Fibroblast of gingiva (primary cell): ENCODE measurements at places on chromosomes 7 and 10.

DNA sequence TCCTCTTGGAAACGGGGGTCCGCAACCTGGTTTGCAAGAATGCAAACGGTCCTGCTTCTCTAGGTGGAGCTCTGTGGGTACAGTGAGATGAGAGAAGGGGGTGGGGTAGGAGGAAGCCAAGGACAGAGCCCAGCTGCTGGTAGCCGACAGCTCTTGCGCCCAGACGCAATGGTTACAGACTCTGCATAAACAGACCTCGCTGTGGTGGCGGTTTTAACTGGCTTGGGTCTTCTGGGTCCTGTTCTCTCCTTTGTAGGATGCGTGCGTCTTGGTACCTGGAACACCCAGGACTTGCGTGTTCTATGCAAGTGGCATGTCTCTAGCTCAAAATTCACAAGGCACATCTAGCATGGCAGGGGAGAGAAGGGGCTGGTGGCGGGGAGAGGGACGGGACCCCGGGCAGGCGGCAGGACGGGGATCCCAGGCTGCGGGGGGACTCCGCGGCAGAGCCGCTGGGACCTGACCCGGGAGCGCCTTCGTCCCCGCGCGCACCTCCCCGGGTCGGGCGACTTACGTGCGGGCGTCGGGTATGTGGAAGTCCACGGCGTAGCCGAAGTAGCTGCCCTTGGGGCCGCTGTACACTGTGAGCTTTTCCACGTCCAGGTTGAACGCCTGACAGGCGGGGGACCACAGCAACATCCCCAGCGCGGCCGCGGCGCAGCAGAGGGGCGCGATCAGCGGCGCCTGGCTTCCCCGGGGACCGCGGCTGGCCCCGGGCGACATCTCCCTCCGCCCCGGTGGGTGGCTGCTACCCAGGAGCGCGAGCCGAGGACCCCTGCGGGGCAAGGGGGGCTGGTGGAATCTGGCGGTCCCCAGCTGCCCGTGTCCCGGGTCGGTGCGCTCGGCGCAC lies 448 bp downstream of the ITGA8 start:
- no peak for DNase-seq

- no peak for DNase-seq
Measured at GRCh38 chr10:58806970-58807628, 294.4 kb downstream of the BICC1 start.

DNA sequence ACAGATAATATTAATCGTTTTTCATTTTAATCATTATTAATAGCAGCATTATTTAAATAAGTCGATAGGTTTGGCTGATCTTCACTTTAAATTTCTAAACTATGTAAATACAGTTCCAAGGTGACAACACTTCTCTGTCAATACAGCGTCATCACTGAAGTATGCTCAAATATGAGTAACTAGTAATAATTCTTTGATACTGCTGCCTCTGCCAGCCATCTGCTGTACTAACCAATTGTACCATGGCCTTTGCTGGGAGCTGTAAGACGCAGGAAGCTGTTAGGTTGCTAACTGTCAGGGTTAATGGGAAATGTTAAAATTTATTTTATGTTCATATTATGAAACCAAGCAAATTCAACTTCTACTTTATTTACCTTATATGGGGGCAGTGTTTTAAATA lies 1650.5 kb upstream of the LRRTM3 start:
- DNase-seq, result no peak

DNA sequence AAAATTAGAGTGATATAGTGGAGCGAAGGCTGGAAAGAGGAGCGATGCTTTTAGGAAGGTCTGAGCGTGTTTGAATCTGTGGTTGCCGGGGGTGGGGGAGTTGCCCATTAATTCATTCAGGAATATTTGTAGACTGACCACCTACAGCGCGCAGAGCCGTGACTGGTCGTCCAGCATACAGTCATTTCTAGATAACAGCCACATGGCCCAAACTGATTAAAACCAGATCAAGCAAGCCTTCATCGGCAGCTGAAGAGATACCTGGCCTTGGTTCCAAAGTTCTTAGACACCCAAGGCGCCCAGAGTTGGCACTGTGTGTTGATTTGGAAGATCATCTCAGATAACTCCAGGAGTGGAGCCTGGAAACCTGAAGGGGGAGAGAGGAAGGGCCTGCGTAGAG lies 1.7 kb downstream of the PROSER2 start:
- DNase-seq, result no peak
